ENCODE measurements at places on chromosomes 6 and 20.

DNA sequence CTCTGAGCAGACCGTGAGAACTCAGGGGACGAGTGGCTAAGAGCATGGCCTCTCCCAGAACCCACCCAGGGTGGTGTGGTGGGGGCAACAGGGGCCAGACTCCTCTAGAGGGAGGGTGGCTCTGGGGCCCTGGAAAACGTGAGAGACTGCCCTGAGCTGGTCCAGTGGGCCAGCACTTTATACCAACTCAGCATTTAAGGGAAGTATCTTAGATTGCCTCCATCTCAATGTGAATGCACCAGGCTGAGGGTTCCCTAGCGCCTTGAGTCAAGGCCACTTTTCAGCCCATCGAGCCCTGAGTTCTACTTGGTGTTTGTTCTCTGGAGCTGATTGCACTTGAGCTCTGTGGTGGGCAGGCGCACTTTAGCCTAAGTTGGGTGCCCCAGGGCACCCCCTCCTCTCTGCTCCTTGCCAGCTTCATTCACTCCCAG is 42.0 kb upstream of the IRF4 start:
- DNase-seq = no peak

- no peak for DNase-seq
Observed at GRCh38 chr6:25478973-25479372, 173.0 kb upstream of the SCGN start.

DNA sequence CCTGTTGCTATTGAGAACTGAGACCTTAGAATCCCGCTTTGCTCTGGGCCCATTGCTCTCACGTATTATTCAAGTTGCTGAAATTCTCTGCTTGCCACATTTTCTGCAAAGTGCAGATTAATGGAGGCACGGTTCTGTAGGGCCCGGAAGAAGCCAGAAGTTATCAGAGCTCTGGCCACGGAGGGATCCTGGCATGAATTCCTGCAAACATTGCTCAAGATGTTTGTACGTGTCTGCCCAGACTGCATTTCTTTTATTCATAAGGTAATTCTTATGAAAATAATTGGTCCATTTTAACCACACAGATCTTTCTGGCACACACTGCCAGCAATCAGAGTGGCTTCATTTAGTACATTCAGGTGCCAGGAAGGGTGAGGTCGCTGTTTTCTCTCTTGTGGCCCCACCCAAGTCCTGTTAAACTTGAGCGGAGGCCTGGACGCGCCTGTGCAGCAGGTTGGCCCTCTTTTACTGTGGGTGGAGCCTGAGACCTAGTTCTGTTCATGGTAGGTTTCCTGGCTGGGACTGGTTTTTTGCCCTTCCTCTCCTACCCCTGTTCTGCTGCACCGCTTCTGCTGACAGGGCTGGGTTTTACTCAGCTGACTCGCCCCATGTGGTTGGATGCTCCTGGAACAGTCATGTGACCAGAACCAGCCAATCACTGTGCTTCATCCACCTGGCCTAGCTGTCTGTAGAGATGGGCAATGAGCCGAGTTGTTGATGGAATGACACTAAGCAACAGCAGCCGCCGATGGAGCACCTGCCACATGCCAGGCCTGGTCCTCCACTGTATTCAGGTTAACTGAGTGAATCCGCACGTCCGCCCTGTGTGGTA is 230.2 kb downstream of the CDH4 start:
- no peak for DNase-seq

DNA sequence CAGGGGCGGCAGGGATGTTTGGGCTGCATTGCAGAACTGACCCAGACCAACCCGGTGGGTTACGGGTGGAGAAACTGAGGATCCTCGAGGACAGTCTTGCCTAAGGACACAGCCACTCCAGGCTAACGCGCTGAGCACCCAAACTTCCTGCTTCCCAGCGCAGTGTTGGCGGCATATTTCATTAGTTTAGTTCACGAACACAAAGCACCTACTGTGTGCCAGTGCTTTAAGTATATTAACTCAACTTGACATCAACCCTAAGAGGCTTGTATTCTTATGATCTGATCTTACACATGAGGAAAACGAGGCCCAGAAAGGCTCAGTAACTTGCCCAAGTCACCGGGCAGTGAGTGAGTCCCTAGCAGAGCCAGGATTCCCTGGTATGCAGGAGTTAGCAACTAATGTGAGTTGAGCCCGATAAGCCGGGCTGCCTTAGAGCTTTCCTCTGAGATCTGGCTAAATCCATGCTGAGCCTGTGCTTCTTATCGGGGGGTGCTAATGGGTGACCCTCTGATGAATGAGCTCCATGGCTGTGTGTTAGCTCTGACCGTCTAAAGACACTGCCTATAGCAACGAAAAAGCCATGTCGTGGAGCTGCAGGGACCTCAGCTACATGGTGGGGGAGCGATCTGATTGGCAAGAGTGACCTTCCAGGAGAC is 92.7 kb downstream of the CD40 start:
- DNase-seq = no peak

GRCh38 chr6:100426241-100426640 is 38.5 kb downstream of the SIM1 start:
- DNase-seq = no peak

GRCh38 chr20:10868299-10868698 is 194.5 kb upstream of the JAG1 start:
- no peak for DNase-seq

GRCh38 chr6:57313711-57314471 is 3.5 kb upstream of the PRIM2 start:
- DNase-seq = peak; percentile 100

DNA sequence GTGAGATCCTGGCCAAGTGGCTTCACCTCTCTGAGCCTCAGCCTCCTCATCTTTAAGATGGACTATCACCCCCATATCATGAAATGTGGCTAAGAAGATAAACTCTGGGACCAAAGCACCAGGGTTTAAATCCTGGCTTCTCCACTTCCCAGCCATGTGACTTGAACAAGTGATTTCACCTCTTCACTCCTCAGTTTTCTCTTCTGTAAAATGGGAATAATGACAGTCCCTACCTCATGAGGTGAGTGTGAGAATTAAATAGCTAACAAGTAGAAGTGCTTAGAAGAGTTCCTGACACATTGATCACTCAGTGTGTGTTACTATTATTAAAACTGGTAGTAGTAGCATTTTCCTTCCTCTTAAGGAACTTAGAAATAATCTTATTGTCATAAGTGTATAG is 516.9 kb upstream of the SULF2 start:
- no peak for DNase-seq

GRCh38 chr20:24993337-24994185 is 1.0 kb upstream of the APMAP start:
- DNase-seq = peak; percentile 56

Data from HFFc6 (cell line).